Activated CD4-positive, alpha-beta T cell treated with anti-CD3 and anti-CD28 coated beads, Interleukin-2, amount 50 U/mL, for 24 hours (primary cell): ENCODE measurements at places on chromosomes 2 and 18.

- no peak for DNase-seq
These were observed 32.3 kb downstream of the CXCR4 start for GRCh38 chr2:136085453-136086209.

DNA sequence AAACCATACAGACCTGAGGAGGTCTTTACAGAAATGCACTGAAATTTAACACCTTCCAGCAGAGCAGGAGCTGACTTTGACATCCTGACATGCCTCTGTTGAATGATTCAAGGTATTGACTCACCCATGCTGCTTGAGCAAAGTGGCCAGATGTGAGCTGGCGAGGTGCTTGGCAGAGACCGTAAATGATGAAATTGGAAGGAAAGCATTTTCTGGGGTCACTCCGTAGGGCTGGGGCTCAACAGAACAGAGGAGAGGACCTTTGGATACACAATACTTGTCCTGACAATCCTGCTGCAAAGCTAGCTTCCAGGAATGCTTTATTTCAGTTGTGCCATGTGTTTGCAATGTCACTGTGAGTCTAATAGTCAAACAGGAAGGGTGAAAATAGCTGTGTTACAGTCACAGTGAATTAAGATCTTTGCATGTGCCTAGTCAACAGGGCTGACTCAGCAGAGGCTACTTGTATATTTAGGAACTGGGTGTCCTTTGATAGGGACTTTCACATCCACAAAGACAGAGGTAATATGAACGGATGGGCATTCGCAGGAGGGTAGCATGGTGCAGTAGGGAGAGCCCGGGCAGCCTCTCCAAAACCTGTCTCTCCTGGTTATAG, 31.6 kb upstream of the NCK2 start:
- DNase-seq = no peak

DNA sequence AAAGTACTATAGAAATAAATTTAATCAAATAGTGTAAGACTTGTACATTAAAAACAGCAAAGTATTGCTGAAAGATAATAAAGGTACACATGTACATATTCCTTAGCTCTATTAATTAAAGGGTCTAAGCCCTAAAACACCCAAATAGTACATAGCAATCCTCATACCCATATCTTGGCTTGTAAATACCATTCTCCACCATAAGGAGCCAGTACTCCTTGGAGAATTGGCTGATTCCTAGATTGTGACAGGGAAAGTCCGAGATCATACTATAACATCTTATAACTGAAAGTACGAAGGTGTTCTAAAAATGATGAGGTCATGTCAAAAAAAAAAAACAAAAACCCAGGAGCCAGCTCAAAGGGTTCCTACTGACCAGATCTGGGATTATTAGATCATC, 614.6 kb downstream of the SUCLG1 start:
- DNase-seq = no peak

GRCh38 chr18:2504642-2505041, 66.7 kb downstream of the METTL4 start:
- DNase-seq = no peak

- no peak for DNase-seq
These were observed at the start of gene DSC3 for GRCh38 chr18:31042406-31043181. Gene DSC3 (minus strand): TSS chr18:31042742. CDS start chr18:31042660, 82 bp downstream.

GRCh38 chr18:72584787-72585186, 40.6 kb upstream of the CBLN2 start:
- no peak for DNase-seq

GRCh38 chr18:49510393-49511115, 23.5 kb upstream of the C18orf32 start:
- peak; percentile 44 for DNase-seq

DNA sequence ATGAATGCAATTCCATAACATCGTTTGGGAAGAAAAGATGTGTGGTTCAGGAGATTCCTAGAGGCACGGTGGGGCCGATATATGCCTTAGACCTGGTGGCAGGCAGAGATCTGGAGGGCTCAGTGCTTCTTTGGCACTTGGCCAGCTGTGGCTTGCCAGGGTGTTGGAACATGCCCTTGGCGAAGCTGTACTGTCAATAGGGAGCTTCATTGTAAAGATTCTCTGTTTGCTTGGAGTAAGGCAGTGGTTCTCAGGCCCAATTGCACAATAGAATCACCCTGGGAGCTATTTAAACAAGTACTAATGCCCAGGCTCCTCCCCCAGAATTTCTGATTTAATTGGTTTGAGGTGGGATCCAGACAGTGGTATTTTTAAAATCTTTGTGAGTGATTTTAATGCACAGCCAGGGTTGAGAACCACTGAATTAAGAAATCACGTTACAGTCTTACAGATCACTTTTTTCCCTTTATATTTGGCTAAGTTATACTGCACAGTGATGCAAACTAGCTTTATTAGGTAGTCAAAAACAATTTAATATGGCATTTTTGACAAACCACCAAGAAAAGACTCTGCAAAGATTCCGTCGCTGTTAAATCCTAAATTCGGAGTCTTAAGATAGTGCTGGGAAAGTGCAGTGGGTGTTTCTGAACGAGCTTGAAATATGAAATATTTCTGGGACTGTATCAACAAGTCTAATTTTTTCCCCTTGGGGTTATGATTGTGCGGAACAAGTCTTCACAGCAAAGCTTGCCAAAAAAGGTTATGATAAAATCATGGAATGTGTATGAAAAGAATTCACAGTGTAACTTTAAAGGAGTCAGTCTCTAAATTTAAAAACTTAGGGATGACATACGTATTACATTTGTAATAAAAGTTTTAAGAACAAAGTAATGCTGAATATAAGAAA, 78.0 kb downstream of the CRIM1 start:
- no peak for DNase-seq
